ENCODE measurements at places on chromosomes 16 and 17.

GRCh38 chr16:54283725-54284318 lies 2.8 kb downstream of the IRX3 start:
- peak; percentile 26 for DNase-seq

DNA sequence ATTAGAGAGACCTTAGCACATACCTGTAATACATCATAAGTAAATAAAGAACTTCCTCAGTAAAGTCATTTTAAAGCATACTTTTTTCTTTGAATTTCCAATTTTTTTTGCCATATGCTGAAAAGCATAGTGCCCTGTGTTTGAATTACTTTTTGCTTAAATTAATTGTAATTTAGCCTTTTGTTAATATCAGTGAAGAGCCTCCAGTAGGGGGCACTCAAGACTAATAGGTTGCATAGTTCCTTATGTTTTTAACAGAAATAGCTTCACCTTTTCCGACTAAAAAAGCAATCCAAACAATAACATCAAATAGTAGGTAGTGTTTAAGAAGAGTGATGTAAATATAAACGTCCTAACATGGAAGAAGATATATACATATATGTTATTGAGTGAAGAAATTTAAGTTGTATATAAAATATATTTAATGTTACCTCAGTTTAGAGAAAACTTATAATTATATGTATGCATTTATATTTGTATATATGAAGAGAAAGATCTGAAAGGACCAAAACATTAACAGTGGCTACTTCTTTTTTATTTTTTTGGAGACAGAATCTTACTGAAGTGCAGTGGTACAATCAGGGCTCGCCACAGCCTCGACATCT lies 18.6 kb downstream of the RAD51C start:
- peak; percentile 55 for DNase-seq

- DNase-seq, result no peak
These were observed 4.0 kb upstream of the SCN4A start for GRCh38 chr17:63976702-63977101.

DNA sequence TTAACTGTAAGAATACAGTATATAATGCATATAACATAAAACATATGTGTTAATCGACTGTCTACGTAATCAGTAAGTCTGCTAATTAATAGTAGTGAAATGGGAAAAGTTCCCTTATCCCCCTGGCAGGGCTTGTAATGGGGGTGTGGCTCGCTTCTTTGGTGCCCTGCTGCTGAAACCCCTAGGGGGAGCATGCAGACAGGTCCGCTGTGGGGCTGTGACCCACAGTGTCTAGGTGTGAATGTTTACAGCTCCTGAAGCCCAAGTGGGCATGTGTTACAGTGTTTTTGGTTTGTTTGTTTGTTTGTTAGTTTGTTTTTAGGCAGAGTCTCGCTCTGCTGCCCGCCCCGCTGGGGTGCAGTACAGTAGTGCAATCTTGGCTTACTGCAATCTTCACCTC lies 495.7 kb downstream of the SHISA9 start:
- DNase-seq, result no peak

GRCh38 chr16:78813661-78814311 lies 714.3 kb downstream of the WWOX start:
- DNase-seq, result no peak

DNA sequence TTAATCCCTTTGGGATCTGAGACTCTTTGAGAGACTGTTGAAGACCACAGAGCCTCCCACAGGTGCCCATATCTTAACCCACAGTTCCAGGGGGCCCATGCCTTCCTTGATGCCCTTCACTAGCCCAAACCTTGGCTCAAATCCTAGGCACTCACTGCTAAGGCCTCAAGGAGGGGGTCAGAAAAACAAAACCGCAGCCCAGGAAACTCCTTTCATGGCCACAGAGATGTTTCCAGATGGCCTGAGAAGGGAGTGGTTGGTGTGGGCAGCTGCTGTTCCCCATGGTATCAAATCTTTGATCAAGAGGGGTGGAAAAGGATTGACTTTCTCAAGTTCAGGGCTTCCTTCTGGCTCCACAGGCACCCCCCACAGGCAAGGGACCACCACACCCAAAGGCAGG lies 44.7 kb downstream of the CDH1 start:
- DNase-seq, result no peak

- DNase-seq, result no peak
These were observed 4.1 kb downstream of the HS3ST3B1 start for GRCh38 chr17:14304773-14305517.

- DNase-seq, result no peak
These were observed 124.2 kb upstream of the SMURF2 start for GRCh38 chr17:64786337-64786736.

DNA sequence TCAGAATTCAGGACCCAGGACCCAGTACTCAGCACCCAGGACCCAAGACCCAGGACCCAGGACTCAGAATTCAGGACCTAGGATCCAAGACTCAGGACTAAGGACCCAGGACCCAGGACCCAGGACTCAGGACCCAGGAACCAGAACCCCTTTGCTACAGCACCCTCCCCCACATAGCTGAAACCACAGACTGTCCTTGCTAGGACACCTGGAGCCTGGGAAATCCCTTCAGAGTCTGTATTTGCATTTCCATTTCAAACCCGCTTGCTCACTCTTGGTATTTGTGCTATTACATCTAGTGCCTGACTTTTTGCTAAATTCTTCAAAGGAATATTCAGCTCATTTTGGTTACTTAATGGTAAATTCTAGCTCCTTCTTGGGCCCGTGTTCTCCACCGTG lies 275.8 kb upstream of the MAF start:
- DNase-seq, result no peak

- DNase-seq, result no peak
These were observed 38.7 kb downstream of the ACSF3 start for GRCh38 chr16:89132194-89133005.

- no peak for DNase-seq
These were observed 61.4 kb upstream of the IRX3 start for GRCh38 chr16:54347961-54348360.

- DNase-seq, result no peak
These were observed 48.0 kb downstream of the SRL start for GRCh38 chr16:4193920-4194319.

DNA sequence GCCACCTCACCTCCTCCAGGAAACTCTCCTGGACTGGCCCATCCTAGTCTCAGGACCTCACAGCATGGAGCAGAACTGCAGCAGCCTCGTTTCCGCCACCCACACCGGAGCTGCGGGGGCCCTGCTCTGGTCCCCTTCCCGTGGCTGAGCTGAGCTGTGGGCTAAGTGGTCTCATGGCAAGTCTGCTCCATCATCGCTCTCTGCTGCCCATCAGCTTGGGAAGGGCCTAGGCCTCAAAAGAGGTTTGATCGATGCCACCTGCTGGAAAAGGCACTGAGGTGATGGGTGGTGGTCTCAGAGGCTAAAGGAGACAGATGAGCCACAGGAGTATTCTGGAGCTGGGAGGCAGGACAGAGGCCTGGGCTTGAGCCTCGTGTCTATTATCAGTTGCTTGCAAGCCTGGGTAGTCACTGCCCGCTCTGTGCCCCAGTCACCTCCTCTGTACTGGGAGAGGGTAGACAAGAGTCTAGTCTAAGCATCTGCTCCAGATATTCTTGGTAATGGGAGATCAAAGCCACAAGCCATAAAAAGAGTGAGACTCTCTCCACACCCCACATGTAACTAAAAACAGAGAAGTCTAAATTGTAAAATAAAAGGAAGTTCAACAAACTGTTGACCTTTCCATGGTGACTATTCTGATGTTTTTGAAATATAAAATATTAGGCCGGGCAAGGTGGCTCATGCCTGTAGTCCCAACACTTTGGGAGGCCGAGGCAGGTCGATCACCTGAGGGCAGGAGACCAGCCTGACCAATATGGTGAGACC lies 1.6 kb downstream of the ITGAE start:
- DNase-seq, result peak; percentile 3

DNA sequence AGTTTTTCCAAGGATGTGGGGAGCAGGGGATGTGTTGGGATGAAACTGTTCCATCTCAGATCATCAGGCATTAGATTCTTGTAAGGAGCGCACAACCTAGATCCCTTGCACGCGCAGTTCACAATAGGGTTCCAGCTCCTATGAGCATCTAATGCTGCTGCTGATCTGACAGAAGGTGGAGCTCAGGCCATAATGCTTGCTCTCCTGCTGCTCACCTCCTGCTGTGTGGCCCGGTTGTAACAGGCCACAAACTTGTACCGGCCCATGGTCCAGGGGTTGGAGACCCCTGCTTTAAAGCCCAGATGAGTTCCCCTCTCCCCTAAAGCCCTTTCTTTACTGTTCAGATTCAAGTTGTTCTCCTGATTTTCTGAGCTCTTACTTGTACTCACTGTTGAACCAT lies 44.8 kb downstream of the RNF135 start:
- DNase-seq, result no peak
